ENCODE measurements at places on chromosomes 11 and 22.
A peak's percentile ranks its signal among the peaks of the same experiment; 100 is the strongest.

- DNase-seq = no peak
Measured at GRCh38 chr22:46025973-46026898, 49.3 kb upstream of the WNT7B start.

DNA sequence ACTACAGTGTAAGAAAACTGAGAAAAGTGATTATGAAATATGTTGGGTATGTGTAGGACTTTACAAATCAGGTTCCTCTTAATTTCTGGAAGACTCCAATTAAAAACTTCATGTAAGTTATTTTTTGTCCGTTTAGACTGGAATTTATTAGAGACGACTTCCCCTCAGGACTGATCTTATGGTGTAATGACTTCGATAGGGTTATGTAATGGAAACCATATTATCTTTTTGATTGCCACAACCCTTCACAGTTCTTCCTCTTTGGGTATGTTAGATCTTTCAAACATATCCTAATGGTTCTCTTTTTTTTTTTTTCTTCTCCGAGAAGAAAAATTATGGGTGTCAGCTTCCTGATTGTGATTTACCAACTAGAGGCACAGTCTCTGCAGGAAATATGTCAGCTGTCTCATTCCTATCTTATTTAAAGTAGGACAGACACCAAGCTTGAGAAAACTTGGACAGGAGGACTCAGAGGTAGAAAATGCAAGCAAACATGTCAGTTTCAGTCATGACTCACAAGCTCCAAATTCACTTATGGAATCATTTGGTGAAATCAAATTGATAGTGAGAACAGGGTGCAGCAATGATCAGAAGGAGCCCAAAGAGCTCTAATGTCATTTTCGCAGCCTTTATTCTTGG is 11.1 kb upstream of the LDLRAD3 start:
- no peak for DNase-seq

DNA sequence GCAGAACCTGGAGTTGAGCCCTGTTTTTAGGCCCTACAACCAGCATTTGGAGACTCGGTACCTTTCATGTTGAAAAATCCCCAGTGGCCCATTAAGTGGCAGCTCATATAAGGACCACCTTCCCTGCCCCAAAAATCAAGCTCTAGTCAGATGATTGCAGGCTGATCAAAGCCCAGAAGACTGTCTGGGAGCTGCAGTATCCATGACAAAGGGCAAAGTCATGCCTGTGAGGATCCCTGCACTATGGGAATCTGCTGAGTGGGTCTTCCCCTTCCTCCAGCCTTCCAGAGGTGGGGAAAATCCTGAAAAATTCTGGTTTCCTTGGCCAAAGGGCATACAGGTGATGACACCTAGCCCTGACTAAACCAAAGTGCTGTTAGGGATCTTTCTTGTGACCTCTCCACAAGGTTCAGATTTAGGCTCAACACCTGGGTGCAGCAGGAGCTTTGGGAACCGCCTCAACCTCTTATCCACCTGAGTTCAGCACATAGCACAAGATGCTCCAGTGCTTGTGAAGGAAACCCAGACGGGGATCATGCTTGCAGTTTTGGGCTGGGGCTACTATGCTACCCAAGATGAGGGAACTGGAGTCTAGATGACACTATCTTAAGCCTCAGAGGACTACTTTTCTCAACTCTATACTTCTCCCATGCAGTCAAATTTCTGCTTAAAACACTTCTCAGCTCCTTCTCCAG is 1.2 kb upstream of the TRIM3 start:
- DNase-seq = no peak

GRCh38 chr11:20783220-20783619 is 113.8 kb downstream of the NELL1 start:
- DNase-seq = no peak

DNA sequence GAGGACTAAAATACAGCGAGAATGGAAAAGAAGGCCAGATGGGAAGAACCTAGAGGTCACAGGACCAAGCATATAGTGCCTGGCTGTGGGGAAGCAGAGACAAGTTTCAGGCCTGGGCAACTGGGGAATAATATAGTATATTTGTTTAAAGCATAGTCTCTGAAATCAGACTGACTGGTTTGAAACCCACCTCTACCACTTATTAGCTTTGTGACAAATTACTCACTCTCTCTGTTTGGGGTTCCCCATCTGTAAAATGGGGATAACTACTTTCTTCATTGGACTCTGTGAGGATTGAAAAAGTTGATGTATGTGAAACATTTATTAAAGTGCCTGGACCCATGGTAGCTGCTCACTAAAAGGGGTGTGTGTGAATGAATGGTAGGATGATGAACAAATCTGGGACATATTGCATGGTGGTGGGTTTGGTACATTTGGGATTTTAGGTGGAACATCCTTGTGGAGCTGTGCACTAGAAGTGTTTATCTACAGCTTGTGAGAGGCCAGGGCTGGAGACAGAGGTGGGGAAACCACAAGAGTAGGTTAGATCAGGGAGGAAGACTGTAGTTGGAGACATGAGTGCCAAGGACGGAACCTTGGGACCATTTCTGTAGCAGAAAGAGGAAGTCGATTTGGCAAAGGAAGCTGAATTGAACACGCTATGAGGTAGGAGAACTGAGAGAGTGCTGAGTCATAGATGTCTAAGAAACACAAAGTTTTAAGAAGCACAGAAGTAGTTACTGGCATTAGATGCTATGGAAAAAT is 52.6 kb downstream of the SWAP70 start:
- peak; percentile 49 for DNase-seq

DNA sequence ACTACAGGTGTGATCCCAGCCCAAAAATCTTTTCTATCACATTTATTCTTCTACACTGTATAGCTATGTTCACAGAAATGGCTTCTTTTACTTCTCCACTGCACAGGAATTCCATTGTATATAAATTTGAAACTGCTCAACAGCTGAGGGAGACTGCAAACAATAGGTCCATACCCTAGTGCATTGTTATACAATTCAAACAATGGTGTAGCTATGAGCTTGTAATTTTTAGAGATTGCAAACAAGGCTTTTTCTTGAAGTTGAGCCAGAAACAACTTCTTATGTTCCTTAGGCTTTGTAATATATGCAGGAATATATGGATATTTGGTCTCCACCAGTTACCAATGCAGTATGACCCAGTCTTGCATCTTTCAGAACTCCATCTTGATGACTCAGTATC is 19.5 kb upstream of the SIK3 start:
- DNase-seq = no peak

DNA sequence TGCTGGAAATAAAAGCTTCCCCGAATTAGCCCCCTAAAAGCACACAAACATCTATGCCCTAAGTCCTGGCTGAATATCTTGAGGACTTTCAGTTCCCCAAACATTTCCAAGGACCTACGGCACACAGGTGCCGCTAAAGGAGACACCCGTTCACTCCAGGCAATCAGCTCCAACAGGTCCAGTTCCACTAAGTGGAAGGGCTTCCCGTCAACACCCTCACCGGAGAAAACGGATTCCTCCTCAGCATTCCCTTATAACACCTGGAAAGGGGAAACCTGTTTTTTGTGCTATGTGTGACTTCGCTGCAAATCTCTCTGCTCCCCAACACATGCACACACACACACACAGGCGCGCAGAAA is 3.9 kb downstream of the TENM4 start:
- DNase-seq = no peak

DNA sequence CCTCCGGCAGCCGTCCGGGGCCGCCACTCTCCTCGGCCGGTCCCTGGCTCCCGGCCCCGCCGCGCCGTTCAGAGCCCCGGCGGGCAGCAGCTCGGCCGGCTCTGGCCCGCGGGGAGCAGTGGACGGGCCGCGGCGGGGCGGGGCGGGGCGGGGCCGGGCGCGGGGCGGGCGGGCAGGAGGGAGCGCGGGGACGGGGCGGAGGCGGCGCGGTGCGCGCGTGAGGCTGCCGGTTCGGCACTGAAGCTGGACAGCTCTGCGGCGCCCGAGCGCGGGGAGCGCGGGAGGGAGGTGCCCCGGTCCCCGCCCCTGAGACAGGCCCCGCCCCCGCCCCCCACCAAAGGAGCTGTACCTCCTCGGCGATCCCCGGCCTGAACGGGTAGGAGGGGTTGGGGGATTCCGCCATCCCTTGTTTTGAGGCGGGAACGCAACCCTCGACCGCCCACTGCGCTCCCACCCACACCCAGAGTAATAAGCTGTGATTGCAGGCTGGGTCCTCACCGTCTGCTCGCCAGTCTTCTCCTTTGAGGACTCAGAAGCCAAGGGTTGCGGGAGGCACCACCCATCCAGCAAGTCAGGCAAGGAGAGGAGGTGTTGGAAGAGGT is at the start of gene DRD2:
Gene DRD2, minus strand, starts transcription at position 239 of the 602 bp plus-strand sequence. CDS start 50,747 bp downstream, outside the sequence.
- DNase-seq = no peak

- DNase-seq = no peak
Measured at GRCh38 chr11:45818961-45819605, 14.1 kb downstream of the SLC35C1 start.

DNA sequence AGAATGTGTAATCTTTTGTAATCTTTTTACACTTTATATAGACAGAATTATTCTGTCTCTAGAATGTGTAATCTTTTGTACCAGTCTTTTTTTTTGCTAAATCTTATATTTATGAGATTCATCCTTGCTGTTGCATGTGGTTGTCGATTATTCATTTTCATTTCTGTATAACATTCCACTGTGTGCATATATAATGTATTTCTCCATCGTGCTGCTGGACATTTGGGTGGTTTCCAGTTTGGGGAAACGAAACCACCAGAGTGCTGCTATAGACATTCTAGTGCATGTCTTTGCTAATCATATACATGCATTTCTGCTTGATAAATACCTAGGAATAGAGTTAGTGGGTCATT is 146.5 kb downstream of the GRIK4 start:
- DNase-seq = no peak

DNA sequence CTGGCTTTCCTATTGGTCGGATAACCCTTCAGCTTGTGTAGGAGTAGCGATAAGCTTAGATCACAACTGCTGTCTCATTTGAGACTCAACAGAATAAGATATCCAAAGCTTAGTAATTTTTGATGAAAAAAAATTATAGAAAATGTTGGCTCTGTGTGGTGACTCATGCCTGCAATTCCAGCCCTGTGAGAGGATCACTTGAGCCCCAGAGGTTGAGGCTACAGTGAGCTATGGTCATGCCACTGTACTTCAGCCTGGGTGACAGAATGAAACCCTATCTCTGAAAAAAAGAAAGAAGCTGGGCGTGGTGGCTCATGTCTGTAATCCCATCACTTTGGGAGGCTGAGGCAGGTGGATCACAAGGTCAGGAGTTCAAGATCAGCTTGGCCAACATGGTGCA is 55.6 kb upstream of the RRM1 start:
- DNase-seq = peak; percentile 29

- DNase-seq = no peak
Measured at GRCh38 chr11:117713538-117713991, 83.5 kb downstream of the DSCAML1 start.

DNA sequence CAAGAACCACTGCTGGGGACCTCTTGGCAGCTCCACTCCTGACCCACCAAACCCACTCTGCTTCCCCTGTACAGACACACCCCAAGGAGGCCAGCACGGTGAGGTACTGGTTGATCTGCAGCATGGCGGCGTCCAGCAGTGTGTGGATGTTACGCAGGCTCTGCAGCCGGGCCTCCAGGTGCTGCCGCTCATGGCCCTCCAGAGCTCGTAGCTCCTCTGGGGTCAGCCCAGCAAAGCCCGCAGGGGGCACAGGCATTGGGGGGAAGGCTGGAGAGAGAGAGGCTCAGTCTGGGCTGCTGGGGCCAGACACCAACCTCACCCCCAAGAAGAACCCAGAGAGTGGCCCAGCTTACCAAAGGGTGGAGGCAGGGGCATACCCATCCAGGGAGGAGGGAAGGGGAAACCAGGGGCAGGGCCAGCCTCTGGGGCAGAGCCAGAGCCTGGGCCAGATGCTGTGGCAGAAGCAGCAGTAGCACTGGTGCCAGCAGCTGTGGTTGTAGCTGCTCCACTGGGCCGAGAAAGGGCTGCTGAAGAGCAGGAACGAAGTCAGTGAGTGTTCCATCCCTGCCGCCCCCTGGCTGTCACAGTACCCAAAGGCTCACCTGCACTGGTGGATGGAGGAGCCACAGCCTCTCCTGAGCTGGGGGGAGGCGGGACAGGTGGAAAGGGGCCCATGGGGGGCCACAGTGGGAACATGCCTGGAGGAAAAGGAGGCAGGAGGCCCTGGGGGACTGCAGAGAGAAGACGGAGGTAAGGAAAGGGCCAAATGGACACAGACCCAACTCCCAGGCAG is 4.5 kb downstream of the SYVN1 start:
- no peak for DNase-seq

DNA sequence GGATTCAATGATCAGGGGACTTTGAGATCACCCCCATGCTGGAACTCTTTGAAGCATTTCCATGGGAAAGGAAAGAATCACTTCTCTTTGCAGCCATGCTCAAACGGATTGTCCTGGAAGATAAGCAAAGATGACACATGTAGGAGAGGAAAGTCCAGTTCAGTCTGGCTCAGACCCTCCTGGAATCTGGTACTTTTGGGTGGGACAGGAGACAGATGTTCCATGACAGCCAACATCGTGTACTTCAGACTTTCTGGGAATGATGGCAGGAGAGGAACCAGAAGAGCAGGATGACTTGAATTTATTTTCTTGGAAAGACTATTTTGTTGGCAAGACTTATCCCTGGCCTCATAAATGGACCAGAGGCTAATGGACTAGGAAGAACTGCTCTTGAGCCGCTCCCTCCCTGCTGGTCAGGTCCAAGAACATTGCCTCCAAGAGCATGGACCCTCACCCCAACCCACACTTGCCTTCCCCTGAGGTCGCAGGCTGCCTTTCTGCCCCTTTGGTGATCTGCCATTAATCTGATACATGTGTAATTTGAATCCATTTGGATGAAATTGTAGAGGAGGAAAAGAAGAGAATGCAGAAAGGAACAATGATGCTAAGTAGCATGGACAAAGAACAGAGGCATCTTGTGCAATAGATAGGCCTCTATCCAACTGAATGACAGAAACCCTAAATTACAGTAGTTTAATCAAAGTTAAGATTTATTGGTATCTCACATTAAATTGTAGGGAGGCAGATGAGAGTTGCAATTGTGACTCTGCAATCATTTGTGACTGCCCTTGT is 201.0 kb downstream of the SNX19 start:
- DNase-seq = no peak

Measured in HFFc6 (cell line).